CD4-positive, alpha-beta T cell treated with Interleukin-4 for 1 hour (primary cell): ENCODE measurements at places on chromosomes 1 and 21.

- no peak for DNase-seq
Observed at GRCh38 chr1:100791586-100791985, 72.0 kb downstream of the VCAM1 start.

DNA sequence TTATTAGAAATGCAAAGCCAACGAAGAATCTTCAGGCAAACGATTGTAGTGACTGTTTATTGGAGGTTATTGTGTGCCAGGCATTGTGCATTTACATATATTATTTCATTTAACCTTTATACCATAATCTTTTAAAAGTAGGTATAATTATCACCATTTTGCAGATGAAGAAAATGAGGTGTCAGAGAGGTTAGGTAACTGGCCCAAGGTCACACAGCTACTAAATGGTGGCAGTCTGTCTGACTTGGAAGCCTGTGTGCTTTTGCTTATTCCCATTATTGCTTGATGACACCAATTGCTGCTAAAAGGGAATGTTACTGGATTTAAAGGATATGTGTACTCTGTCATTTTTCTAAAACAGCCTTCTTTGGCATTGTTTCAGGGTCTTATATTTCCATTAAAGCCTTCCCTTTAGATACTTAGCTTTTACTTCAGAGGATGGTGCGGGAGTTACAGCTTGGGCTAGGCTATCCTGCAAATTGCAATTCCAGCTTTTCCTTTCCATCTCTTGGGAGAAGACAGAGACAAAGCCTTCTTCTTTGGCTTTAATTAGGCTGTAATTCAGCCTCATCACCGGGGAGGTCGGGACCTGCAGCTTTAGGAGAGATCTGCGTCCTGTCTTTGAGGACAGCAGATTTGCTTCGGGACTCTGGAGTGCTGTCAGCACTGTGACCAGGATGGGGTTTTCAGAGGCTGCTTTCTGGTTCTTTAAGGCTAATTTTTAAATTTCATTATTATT is 37.4 kb upstream of the ERRFI1 start:
- no peak for DNase-seq

- no peak for DNase-seq
Observed at GRCh38 chr1:204611036-204611435, 74.5 kb downstream of the LRRN2 start.

GRCh38 chr1:171433451-171433850 is 51.9 kb upstream of the PRRC2C start:
- DNase-seq: no peak

- DNase-seq: no peak
Observed at GRCh38 chr1:159843459-159843858, 16.8 kb downstream of the SLAMF8 start.

DNA sequence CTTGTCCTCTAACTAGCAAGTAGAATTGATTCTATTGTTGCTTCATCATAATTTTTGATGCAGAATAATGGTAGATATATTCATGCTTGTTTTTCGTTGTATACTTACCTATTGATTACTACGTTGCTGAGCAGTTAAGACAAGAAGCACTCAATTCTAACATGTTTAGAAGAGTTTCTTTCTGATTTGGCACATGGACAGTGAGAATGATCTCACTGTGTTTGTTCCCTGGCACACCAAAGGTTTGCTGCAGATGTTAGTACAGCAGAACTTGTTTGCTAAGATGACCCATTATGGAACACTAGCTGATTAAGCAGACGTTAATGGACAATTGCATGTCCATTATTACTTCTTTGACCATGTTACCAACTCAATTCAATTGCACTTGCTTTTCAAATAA is 184.7 kb upstream of the SGIP1 start:
- DNase-seq: no peak

DNA sequence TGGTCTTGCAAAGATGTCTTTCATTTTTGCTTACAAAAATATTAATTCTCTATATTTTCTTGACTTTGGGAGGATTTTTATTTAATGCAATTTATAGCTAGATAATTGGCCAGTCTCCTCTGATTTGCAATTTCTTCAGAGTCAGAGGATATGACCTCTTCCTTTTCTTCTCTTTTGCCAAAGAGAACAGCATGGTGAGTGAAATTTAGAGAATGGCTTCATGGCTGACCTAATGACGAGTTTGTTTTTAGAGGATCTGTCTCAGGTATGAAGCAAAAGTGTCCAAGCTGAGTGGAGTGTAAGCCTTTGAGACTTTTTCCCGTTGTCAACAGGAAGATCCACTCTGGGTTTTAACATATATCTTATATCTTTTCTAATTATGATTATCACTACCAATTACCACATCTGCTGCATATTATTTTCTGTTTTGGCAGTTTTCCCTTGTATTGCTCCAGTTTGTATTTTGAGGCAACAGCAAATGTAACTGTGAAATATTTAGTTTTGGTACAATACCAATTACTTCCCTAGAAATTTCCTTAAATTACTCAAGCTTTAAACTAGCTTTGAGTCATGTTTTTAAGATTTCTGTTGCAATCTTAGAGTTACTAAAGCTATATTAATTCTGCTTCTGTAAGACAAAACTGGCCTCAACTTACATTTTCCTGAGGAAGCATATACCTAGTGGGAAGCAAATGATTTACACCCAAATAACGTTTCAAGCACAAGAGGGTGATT is 332.8 kb upstream of the ZRANB2 start:
- DNase-seq: no peak

DNA sequence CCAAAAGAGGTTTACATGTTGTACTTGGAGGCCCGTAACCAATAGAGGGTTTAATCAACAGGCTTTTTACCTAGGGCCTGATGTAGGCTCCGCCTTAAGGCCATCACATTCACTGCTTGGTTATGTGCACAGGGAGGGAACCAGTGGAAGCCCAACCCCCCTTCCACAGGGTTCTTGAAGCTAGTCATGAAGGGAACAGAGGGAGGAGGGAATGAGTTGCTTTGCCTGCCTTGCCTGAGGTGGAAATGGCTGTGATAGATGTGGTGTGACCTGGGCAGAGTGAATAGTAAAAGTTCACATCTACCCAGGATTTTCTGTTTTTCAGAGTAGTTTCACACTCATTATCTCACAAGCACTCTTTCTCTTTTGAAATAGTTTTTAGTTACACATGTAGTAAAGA is 215.1 kb downstream of the ST6GALNAC3 start:
- DNase-seq: no peak

- DNase-seq: no peak
Observed at GRCh38 chr1:90881034-90881433, 140.8 kb downstream of the ZNF644 start.

- DNase-seq: no peak
Observed at GRCh38 chr1:37255136-37255795, 219.1 kb upstream of the ZC3H12A start.
